ENCODE measurements at places on chromosomes 12 and 14. TPM values are rescaled to one million over a fixed set of nuclear protein-coding genes. Genes with fewer than 3 reads are reported as not detected.

The PLBD1 gene
- polyA plus RNA-seq, result 3.2 TPM

The BBOF1 gene
- polyA plus RNA-seq, result 2.5 TPM

The CLBA1 gene
- 23.6 TPM for polyA plus RNA-seq

The HHIPL1 gene
- polyA plus RNA-seq, result 0.09 TPM

The KRT7 gene
- 111 TPM for polyA plus RNA-seq

The KIF5A gene
- polyA plus RNA-seq, result 2.9 TPM

The TAS2R20 gene
- 0.35 TPM for polyA plus RNA-seq

The NOVA1 gene
- polyA plus RNA-seq, result 3.2 TPM

The BICDL1 gene
- polyA plus RNA-seq, result 19.2 TPM

The KCNC2 gene
- 0.08 TPM for polyA plus RNA-seq

The NRL gene
- polyA plus RNA-seq, result 2.3 TPM

The SLC39A5 gene
- polyA plus RNA-seq, result 307 TPM

The SELPLG gene
- polyA plus RNA-seq, result 0.91 TPM

The PTHLH gene
- 0.15 TPM for polyA plus RNA-seq

The CSAD gene
- 83.2 TPM for polyA plus RNA-seq

The NELL2 gene
- 0.27 TPM for polyA plus RNA-seq

The ART4 gene
- 0.63 TPM for polyA plus RNA-seq

The CELA1 gene
- not detected for polyA plus RNA-seq

The BCL11B gene
- polyA plus RNA-seq, result 0.07 TPM

The ARHGEF40 gene
- polyA plus RNA-seq, result 77.0 TPM

The KITLG gene
- polyA plus RNA-seq, result 2.4 TPM

The HNRNPC gene
- polyA plus RNA-seq, result 269 TPM

The MFAP5 gene
- 3.5 TPM for polyA plus RNA-seq

The BRMS1L gene
- 1.5 TPM for polyA plus RNA-seq

The TESPA1 gene
- 0.14 TPM for polyA plus RNA-seq

The AKAP6 gene
- 0.34 TPM for polyA plus RNA-seq

The MYF6 gene
- polyA plus RNA-seq, result not detected

The AQP6 gene
- polyA plus RNA-seq, result 0.19 TPM

The HOXC11 gene
- not detected for polyA plus RNA-seq

The PELI2 gene
- 10.7 TPM for polyA plus RNA-seq

The LMNTD1 gene
- polyA plus RNA-seq, result 0.70 TPM

Data from pancreas (tissue), 10 donors.